Activated T-cell treated with anti-CD3 and anti-CD28 coated beads for 48 hours (primary cell): ENCODE measurements at places on chromosomes 1 and 21.

- DNase-seq: peak; percentile 33
Measured at GRCh38 chr1:108639899-108640560, 20.9 kb downstream of the HENMT1 start.

DNA sequence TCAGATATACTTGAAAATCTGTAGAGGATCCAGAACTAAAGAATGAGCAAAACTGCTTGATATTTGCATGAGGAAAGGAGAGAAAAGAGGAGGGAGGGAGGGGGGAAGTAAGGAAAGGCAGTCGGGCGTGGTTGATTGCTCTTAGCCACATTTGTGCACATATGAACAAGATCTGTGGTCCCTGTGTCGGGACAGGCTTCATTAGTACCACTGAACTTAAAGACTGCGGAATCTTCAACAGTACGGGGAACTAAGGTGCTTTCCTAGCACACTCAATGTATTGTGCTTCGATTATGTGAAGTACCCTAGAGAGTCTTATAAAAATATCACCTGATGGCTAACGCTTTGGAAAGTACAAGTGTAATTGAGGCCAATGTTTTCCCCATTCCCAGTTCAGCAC lies 59.9 kb downstream of the ZBTB18 start:
- no peak for DNase-seq

DNA sequence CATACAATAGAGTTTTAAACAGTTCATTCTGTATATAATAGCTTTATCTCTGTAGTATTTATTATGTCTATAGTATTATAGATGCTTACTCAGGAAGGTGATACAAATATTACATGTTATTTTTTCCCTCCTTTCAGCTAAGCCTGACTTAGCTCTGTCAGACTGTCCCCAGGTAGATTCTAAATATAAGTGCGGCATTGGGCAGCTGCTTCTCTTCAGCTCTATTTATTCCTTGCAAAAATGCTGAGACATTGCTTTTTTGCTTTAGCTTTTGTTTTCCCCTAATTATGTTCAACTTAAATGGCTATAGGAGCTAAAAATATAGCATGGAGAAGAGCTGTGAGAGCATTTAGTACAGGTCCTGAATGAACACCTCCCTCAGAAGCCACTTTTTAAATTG lies 203.2 kb upstream of the BEND5 start:
- no peak for DNase-seq

- DNase-seq: no peak
Measured at GRCh38 chr1:17162941-17163340, 42.0 kb upstream of the PADI1 start.

- DNase-seq: no peak
Measured at GRCh38 chr1:34361781-34362357, 185.2 kb downstream of the C1orf94 start.

- no peak for DNase-seq
Measured at GRCh38 chr1:192002063-192002462, 156.2 kb upstream of the RGS18 start.

DNA sequence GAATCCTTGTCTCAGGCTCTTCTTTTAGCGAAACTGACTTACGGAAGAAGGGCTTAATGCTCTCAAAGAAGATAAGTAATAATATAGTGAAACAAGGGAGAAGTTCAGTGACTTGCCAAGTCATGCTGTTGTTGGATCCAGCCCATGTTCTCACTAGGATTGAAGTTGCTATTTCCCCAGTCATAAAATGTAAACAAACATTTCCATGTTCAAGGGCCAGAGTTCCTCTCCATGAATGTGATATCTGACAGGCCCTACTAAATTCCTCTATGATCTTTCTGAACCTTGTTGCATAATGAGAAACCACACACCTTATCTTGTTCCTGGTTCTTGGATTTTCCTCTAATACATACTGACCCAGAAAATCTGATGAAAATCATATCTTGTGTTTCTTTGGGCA lies 876.5 kb upstream of the B3GALT2 start:
- no peak for DNase-seq

GRCh38 chr1:22325531-22326371 lies 125.9 kb upstream of the ZBTB40 start:
- DNase-seq: no peak

GRCh38 chr1:231526536-231526935 lies 1.9 kb upstream of the TSNAX start:
- no peak for DNase-seq

DNA sequence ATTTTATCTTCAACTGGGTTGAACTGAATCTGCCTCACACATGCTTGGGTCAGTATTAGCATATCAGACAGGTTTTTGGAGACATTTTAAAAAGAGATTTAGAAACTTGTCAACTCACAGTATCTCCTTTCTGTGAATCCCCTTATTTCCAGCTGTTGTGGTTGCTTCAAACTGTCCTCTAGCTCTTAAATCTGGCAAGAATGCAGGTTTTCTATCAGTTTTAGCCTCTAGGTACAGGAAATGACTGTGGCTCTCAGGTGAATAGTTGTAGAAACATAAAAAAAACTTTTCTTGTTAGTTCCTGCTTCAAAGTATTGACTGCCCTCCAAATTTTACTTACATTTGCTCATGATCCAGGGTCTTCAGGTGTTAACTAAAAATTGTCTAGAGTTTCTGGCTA lies 495.7 kb upstream of the TMPRSS15 start:
- DNase-seq: no peak

DNA sequence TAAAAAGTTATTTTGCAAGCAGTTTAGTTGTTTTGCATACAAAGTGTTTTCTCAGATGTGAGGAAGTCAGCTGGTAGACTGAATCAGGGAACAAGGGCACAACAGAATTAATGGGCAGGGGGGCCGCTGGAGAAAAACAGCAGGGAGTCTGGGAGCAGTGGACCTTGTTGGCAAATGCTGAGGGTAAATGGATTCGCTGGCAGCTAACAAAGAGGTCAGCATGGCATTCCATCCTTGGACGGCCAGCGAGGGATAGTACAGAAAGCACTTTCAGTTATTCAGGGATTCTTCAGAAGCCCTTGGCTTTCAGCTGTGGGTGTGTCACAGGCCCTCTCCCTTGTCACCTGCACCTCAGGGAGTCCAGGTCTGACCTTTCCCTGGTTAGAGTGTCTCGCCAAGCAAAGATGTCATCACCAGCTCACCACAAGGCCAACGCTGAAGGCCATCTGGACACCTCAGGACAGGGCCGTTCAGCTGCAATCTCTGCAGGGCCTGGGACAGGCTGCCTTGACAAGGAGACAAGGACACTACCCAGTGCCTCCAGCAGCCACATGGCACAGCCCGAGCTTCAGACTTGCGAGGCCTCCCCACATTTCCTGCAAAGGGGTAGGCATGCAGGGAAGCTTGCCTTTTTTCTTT lies 90.4 kb downstream of the KCNN3 start:
- DNase-seq: no peak

GRCh38 chr1:110170766-110171733 lies 20.8 kb downstream of the SLC6A17 start:
- DNase-seq: no peak

GRCh38 chr1:156097499-156098178 lies 15.4 kb upstream of the MEX3A start:
- DNase-seq: peak; percentile 50
